HCEC 1CT (cell line): ENCODE measurements at places on chromosomes 7 and 10.

GRCh38 chr10:69458430-69459100 lies 7.3 kb downstream of the TSPAN15 start:
- no peak for DNase-seq

- no peak for DNase-seq
Measured at GRCh38 chr10:121005948-121006587, 154.9 kb downstream of the WDR11 start.

DNA sequence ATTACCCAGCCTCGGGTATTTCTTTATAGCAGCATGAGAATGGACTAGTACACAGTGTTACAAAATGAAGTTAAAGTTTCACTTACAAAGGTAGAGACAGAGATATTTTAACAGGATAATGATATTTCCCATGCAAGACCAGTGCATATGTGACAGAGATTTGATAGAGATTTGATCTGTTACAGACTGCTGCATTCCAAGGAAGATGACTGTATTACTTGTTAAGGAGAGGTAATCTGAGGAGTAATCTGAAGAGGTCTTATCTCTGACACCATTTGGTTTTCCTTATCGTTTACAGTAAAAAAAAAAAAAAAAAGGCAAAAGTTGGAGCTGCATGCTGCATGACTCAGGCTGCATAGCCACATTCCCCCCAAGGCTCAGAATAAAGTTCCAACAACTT lies 289.6 kb downstream of the POM121L12 start:
- no peak for DNase-seq

GRCh38 chr7:6430271-6430940 lies 17.3 kb downstream of the DAGLB start:
- peak; percentile 64 for DNase-seq

- DNase-seq = no peak
Measured at GRCh38 chr7:130941322-130942210, 207.6 kb upstream of the KLF14 start.

DNA sequence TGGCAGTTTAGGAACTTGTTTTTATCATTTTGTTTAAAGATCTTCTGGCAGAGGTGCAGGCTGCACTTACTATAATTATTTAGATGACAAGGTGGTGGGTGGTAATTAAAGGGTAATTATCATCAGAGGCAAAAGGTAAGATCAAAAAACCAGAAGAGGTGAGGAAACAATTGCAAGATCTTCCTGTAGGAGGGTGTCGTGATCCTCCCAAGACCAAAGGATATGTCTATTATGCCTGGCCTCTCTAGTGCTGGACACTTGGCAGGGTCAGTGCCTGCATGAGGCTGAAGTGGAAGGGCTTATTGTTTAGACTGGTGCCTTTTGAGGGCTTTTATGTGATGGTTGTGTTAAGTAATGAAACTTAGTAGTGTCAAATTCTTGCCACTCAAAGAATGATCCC lies 1.8 kb upstream of the WAPL start:
- DNase-seq = peak; percentile 45

GRCh38 chr10:99531696-99532593 lies 797 bp upstream of the NKX2-3 start:
- peak; percentile 51 for DNase-seq

DNA sequence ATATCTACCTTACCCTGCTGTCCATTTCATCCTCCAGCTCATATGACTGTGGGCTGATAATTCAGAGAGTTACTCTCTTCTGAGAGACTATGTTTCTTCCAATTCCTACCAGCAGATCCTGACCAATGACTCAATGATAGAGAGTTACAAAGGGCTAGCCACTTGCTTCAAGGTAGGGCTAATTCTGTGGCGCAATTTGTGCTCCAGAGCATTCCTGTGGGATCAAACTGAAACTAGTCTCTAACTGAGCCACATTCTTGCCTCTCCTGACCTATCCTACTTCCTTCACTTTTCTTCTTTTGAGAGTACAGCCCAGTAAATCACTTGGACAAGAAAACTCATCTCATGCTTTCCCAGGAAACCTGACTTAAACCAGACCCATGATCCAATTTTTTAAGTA lies 17.9 kb upstream of the ASZ1 start:
- no peak for DNase-seq

DNA sequence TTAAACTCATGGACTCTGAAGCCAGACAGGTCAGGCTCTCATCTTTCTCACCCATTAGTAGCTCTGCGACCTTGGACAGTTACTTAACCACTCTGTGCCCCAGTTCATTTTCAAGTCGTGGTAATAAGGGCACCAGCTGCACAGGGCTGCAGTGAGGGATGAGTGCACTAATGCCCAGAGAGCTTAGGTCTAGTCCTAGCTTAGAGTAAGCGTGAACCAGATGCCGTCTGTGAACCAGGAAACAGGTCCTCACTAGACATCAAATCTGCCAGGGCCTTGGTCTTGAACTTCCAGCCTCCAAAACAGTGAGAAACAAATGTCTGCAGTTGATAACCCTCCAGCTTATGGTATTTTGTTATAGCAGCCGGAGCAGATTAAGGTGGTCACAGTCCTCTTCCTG lies 222.4 kb upstream of the PFKP start:
- no peak for DNase-seq

- peak; percentile 82 for DNase-seq
Measured at GRCh38 chr10:62597226-62597625, 207.3 kb upstream of the ADO start.

- no peak for DNase-seq
Measured at GRCh38 chr10:108064746-108065260, 900.3 kb upstream of the SORCS1 start.

DNA sequence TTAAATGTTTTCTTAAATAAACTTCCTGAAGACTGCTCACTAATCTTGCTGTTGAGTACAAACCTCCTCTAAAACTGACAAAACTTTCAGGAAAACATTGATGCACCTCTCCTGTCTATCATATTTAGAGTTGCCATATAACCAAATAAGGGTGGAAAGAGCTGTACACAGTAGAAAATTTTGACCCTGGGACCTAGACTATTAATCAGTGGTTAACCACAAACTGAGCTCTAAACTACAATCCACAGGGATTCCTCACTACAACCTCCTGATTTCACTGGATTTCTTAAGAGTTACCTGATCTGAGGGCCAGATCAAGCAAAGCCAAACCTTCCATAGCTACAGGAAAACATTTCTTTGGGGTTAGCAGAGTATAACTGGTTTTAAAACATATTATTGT lies 39.9 kb upstream of the WNT16 start:
- DNase-seq = peak; percentile 98

DNA sequence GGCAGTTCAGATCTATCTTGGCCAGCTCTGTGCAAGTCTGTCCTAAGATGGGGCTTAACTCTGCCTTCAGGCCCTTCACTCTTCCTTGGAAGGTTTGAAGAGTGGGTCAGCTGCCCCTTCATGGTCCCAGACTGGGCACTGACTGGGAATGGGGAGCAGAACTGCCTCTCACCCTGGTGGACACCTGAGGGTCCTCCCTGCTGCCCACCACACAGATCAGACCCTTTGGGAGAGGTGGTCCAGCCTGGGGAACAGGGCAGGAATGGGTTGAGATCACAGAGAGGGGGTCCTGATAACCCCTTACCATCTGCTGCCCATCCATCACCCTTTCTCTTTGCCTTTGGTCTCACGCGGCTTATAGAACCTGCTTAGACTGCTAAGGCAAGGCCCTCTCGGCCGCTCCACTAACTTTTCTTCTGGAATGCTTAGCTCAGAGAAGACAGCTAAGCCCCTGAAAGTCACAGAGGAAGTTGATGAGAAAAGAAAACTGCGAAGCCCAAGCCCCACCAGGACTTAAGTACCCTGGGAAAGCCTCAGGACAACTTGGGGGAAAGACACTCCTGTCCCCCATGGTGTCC lies 402 bp upstream of the CDHR1 start:
- no peak for DNase-seq

- DNase-seq = peak; percentile 40
Measured at GRCh38 chr7:24722386-24723177, 34.7 kb downstream of the GSDME start.

DNA sequence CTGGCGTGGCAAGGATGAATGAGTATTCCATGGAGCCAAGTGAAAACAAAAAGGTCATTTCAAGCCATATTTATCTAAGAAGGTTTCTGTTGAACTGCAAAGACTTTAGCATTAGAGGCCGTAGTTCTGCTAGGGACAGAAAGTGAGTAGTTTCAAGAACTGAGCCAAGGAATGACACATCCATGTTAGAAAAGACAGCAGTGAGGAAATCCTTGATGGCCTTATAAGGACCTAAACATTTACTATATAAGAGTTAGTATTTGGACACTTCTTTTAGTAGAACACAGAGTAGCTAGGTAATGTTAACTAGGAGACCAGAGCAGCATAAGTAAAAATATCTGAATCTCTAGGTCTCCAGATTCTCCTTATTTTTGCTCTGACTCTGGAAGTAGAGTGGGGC lies 329.8 kb upstream of the SEMA3D start:
- peak; percentile 46 for DNase-seq

- DNase-seq = peak; percentile 52
Measured at GRCh38 chr7:143008007-143008901, 18.7 kb downstream of the OR9A2 start.

GRCh38 chr10:84293574-84294016 lies 34.8 kb upstream of the CCSER2 start:
- DNase-seq = no peak

GRCh38 chr10:67017218-67017617 lies 91.4 kb downstream of the LRRTM3 start:
- DNase-seq = no peak

DNA sequence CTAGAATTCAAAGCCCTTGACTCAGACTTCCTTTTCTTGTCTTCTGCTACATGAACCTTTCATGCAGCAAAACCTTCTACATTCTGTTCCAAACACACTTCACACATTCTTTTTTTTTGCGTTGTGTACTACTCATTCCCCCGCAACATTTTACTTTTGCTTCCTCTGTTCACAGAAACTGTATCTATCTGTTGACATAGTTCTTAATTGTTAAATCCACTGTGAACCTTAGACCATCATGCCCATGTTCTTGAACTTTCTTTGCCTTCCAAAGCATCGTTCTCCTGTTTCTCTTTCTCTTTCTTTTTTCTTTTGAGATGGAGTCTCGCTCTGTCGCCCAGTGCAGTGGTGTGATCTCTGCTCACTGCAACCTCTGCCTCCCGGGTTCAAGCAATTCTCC lies 14.2 kb downstream of the CCSER2 start:
- no peak for DNase-seq

- DNase-seq = no peak
Measured at GRCh38 chr7:107972941-107973376, 30.0 kb downstream of the LAMB1 start.

GRCh38 chr10:52900593-52900992 lies 128.0 kb upstream of the MBL2 start:
- DNase-seq = no peak
